Activated CD4-positive, alpha-beta T cell treated with anti-CD3 and anti-CD28 coated beads for 4 hours (primary cell): ENCODE measurements at places on chromosomes 13 and 19.

DNA sequence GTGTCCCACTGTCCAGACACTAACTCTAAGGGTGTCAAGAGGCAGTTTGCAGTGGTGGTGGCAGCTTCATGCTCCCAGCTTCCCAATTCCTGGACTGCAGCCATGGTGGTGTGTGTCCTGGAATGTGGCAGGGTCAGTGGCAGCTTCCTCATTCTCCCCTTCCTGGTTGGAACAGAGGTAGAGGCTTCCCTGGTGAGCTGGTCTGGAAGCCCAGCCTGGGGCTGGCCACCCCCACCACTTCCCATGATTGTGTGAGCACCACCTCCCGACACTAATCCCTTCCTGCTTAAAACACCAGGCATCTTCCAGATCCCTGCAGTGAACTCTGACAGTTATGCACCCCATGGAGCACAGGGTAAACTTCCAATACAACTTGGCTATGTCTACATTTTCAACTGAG lies 134.9 kb downstream of the RAP2A start:
- no peak for DNase-seq

GRCh38 chr19:43814663-43815352 lies 12.3 kb upstream of the ZNF283 start:
- DNase-seq = no peak

GRCh38 chr13:110875241-110875640 lies 39.6 kb downstream of the ANKRD10 start:
- no peak for DNase-seq

DNA sequence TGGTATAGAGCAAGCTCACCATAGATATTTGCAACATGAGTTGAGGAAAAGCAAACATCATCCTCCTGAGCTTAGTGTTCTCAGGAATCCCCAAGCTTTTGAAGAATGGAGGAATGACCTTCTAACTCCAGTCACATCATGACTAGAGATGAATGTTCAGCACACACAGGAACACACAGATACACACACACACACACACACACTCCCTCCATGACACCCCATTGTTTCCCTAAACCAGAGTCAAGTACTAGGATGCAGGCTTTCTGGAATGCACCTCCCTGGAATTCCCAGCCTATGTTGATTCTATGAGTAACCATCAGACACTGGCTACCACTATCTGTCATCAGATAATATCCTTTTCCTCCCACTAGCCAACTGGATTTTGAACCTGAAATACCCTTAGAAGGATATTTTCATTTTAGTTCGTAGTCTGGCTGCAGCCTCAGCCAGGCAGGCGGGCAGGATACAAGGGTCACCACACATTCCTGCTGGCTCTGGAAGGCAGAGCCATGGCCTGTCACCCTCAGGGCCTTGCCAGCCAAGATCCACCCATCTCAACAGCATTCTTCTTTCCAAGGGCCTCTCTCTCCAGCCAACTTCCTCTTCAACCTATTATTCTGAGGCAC lies 162.4 kb downstream of the FOXO1 start:
- DNase-seq = no peak

DNA sequence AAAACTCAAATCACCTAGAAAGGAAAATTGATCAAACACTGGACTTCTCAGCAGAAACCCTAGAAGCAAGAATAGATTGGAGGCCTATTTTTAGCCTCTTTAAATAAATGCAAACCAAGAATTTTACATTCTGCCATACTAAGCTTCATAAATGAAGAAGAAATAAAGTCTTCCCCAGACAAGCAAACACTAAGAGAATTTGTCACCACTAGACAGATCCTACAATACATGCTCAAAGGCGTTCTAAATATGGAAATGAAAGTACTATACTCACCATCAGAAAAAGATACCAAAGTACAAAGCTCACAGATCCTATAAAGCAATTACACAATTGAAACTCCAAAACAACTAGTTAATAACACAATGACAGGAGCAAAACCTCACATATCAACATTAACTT lies 578.1 kb downstream of the UQCRFS1 start:
- DNase-seq = no peak

DNA sequence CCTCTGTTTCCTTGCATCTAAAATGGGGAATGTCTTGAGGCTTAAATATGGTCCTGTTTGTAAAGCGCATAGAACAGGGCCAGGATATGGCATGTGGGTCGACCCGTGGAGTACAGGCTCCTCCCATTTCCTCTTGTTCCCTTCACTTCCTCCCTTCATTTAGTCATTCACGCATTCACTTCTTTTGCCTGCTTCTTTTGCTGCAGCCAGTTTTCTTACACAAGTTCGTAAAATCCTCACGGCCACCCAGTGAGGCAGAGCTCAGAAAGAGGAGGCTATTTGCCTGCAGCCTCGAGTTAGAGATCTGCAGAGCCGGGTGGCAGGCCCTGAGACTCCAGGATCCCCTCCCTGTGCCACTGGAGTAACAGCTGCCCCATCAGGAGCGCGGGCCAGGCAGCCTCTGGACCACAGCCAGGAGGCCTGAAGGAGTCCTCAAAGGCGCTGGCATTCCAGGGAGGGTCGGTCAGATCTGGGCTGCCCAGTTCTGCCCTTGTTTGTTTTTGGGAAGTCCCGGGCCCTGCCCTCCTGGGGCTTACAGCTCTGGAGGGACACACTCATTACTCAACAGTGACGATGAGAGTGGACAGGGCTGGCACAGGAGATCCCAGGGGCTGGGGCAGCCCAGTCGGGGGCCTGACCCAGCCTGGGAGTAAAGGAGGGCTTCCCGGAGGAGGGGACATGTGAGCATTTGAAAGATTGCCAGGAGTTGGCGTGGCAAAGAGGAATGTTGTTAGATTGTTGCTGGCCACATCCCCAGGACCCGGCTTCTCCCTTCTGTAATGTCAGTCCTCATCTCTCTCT lies 4.6 kb downstream of the PPP5C start:
- peak; percentile 27 for DNase-seq

DNA sequence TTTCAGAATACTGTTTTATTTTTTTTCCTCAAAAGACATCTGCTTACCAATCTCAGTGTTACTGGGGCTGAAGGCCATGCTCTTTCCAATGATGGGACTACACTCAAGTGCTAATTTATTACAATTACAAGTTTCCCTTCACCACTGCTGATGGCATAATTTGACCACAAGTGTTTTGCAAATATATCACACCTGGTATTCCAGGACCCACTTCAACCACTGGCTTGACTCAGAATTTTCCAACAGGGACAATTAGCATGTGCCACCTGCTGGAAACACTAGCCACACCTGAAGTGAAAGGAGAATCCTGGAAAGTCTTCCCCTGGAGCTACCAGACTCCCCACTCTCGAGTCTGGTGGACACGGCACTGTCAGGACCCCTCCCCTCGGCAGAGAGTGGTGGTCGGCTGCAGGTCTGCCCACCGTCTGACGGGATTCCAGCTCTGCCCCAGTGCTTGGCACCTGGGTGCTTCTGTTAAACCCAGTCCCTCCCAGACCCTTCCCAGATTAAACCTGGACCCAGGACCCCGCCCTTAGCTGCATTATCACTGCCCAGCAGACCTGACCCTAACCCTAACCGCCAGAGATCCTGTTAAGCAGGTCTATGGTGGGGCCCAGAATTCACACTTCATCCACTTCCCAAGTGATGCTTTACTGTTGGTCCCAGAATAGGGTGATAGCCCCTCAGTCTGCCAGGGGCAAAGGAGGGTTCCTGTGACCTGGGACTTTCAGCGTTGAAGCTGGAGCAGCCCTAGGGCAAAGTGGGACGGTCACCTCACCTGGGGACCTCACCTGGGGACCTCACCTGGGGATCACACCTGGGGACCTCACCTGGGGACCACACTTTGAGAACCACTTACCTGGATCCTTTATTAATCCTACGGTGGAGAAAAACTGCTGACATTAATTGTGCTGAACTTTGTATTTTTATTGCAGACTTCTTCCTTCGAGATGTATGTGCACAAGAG lies 17.6 kb upstream of the RASA3 start:
- no peak for DNase-seq

- no peak for DNase-seq
These were observed 43.2 kb upstream of the GRTP1 start for GRCh38 chr13:113407103-113407530.

GRCh38 chr13:82934000-82934399 lies 948.3 kb downstream of the SLITRK1 start:
- no peak for DNase-seq

DNA sequence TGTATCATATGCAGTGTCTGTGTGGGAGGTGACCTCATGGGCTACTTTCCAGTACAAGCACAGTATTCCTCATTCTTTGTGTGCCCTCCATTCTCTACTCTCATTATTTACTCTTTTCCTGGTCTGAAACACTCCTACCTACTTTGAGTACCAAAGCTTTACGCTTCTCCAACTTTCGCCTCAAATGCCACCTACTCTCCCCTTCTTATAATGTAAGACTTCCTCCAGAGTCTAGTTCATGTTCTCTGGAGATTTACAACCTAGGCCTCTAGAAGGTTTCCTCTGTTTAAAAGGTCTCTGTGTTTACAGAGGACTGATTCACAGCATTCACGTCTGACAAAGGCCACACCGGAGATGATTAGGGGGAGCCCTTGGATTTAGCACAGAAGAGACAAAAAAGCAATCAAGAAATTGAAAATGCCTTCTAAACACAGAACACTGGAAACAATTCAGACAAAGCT lies 302.0 kb downstream of the KLF12 start:
- DNase-seq = no peak

DNA sequence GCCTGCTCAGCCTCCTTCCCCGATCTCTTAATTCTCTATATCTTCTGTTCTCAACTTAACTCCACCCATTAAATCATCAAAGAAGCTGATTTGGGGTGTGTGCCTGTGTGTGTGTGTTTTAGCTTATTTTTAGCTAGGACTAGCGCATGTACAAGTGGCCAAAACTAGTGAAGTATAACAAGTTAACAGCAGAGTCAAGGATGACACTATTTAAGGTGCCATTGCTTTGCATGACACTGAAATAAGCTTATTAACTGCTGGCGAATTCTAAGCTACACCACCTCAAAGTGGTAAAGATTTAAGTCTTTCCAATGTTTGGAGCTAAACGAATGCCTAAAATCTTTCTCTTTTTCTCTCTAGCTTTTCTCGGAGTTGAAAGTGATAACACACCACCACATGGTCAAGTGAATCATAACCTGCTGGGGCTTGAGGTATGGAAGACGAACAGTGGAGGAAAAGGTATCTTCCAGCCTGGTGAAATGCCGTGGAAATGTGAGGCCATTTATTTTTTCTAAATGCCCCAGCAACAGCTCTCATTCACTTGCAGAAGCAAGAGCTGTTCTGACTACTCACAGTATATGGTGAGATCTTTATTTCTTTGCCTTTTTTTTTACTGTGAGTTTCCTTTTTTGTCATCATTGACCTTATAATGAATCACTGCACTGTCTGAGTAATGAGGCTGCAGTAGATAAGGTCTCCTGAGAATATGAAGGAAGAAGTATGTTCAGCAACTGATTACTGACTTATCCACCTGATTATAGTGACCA lies 570.3 kb downstream of the PCDH9 start:
- DNase-seq = no peak

- DNase-seq = peak; percentile 41
These were observed 5.9 kb downstream of the ADAT3 start for GRCh38 chr19:1911098-1911497.

DNA sequence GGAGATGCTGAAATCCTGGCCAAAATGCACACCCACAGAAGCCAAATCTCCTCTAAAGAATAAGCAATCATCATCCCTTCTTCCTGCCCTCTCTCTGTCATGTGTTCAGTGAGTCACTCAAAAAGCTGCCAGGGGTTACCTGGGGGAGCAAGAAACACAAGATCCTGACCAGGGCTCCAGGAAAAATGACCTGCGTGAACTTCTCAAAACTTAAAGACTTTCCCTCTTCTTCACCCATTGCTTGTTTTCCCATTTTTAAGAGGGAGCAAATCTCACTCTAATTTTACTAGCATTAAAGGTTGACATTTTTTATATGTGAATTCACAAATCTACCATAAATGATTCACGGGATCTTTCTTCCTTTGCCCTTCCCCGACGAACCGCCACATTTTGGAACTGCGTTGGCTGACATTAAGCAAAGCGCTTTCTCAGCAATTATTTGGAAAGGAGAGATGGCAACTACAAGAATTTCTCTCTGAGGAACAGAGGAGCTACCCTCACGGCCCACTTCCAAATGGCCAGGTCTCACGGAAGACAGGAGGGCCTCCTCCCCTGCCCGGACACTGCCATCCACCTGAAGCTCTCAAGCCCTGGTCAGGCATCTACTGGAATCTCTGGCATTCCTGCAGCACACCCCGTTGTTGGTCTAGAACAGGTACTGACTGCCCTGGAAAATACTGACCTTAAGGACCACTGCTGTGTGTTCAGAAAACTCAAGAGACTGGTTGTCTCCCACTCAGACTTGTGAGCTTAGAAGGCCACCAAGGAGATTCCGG lies 14.2 kb downstream of the TSHZ3 start:
- no peak for DNase-seq

DNA sequence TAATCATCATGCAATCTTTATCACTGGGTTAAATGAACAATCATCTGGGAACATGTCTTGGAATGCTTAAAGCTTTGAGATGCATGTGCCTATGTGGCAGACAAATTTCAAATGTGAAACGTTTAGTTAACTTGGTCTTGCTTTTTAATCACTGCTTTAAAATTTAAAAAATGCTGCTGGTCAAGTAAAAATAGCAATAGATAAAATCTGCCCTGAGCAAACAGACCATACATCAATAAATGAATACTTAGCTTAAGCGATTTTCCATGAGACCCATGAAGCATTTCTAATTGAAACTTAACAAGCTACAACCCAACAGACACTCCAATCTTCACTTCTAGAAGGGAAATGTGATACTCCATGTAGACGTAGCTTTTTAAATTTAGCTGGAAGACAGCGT lies 1.9 kb upstream of the KL start:
- DNase-seq = no peak

- DNase-seq = no peak
These were observed 13.3 kb upstream of the CACNG6 start for GRCh38 chr19:53977991-53978731.

GRCh38 chr13:43676320-43676719 lies 110.5 kb downstream of the ENOX1 start:
- no peak for DNase-seq

DNA sequence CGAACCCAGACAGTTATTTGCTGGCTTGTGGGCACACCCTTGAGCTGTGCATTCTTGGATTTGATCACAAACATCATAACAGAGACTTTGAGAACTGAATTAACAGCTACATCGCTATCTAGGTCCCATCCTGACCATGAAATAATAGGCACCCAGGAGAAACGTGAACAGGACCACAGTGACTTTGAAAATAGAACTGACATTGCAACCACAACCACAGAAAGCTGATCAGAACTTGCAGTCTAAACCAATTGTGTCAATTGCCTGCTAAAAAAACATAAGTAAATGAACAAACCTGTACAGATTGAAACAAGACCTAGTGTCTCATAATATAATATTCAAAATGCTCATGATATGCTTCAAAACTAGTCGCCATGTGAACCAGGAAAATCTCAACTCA lies 18.3 kb upstream of the KATNAL1 start:
- DNase-seq = no peak

GRCh38 chr19:9622531-9622930 lies 1.5 kb upstream of the ZNF561 start:
- no peak for DNase-seq
